NCI-H1436 (cell line): ENCODE measurements at places on chromosomes 2 and 18.
A peak's percentile ranks its signal among the peaks of the same experiment; 100 is the strongest.

DNA sequence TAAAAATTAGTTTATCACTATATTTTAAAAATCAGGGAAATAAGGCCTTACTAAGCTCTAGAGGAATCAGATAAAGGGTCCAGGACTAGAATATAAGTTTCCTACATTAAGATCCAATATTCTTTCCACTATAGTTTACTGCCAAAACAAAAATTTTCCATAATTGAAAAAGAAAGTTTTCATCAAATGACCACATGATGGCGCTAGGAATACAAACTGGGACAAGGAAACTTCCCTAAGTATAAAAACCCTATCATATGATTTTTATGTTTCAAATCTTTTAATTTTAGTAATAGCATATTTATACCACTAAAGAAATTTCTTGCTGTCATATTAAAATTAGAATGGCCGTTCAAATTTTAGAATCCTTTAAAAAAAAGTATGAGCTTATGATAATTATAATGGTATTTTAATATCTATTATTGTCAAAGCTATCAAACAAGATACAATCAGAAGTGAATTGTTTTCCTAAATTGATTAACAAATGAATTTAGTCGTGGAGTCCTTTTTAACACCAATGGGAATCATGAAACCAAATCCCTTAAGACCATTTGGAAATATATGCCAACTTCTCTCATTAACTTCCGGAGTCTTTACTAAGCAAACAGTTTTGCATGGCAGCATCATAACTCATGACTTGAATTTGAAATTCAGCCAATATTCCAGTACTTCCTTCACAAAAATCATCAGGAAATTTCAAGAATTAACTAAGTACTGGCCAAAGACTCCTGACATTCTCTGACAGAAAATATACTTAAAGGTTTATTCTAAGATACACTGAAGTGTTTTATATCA, 70.3 kb downstream of the SCN1A start:
- DNase-seq: peak; percentile 20

GRCh38 chr2:9285385-9285920, 78.8 kb downstream of the ASAP2 start:
- no peak for DNase-seq

DNA sequence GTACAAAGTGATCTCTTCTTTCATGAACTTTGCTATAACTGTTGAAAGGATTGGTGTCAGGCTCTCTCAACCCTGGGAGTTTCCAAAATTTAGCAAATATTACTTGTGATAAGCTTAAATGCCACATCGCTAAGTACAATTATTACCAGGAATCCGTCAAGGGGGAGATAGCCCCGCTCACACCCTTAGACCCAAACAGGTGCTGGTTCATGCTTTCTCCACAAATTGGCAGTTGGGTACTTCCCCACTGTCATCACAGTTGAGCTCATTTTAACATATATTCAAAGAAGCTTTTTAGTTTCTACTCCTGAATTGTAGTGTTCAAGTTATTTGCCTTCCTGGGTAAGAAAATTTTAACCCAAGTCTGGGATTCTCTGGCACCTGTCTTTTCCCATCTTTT, 29.8 kb upstream of the EPB41L5 start:
- DNase-seq: no peak

GRCh38 chr2:161415034-161415986, 787 bp upstream of the TBR1 start:
- DNase-seq: no peak

- DNase-seq: no peak
Observed at GRCh38 chr2:5328826-5329225, 363.4 kb upstream of the SOX11 start.

DNA sequence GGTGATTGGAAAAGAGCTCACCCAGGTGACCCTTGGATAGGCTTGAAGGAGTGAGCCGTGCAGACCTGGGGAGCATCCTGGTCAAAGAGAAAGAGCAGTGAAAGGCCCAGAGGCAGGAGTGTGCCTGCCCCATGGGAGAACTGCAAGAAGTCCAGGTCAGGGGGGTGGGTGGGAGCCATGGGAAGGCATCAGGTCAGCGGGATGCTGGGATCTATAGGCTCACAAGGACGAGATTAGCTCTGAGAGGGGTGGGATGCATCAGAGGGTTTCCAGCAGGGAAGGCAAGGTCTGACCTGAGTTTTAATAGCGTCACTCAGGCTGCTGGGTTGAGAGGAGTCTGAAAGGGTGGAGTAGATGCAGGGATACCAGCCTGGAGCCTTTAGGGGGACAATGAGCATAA, 158.6 kb downstream of the SMAD7 start:
- DNase-seq: no peak

DNA sequence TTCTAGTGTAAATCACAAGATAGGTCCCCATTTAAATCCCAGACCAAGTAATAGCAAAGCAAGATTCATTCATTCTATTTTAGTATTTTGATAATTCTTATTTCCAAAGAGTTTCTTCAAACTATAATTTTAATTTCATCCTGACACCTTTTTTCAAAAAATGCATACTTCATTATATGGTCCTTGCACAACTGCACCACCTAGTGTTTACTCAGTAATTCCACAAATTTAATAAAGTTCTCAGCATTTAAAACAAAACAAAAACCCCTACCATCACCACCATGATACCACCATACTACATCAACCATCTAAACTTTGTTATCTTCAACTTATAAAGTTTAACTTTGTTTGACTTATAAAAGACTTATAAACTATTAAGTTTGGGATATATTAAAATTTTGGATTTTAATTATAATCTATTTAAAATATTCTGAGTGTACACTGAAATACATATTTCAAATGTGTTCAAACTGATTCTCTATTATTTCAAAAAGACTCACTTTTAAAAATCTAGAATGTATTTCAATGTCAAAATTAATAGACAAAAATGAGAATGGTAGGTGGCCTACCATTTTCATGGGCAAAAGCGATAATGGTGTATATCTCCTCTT, 44.2 kb downstream of the WDPCP start:
- DNase-seq: no peak

DNA sequence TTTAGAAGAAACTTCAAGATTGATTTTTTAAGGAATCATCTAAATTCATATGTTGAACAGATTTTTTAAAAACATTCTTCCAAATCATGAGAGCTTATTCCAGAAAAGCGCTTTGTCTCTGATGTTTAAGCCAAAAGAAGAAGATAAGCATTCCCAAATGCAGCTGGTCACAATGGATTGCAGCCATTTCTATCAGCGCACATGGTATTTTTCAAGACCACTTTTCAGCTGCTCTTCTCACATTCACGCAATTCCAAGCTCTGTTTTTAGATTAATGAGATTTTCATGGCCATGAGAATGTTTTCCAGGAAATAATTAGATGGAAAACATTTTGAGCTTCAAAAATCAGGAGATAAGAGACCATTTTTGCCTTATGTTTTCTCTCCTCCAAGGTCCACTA, 8.7 kb downstream of the OSBPL1A start:
- no peak for DNase-seq

DNA sequence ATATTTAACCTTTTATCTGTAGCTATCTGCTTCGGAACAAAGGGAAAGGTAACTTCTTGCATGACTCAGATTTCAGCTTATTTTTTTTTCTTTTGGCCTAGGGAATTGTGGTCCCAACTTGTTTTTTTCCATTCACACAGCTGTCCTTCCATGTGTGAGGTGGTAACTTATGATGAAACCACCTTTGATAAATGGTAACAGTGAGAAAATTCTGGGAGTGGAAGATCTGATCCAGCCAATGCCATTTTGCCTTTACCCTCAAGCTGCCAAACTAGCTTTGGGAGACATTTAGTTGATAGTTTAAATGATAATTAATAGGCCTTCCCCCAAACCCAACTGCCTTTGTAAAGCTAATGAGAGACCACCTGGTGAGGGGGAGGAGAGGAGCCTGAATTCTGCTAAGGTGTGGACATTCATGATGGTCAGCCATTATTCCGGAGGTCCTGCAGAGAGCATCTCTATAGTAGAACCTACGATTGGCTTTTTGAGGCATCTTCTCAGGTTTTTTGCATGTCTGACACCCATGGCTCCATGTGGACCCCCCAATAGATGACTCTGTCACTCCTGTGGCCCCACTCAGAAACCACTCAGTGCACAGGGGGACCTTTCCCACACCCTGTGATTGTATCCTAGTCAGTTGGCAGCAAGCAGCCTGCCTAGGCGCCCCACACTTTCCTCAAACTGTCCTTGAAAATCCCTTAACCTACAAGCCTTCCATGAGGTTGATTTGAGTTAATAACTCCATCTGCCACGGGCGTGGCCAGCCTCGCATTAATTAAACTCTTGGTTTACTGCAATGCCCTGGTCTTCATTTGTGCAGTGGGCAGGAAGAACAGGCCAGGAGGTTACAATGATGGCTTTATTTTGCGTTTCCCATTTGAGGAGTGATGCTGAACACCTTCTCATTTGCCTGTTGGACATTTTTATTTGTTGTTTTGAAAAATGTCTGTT, 263.5 kb upstream of the PXDN start:
- DNase-seq: no peak

- DNase-seq: no peak
Observed at GRCh38 chr2:26203906-26204305, 31.0 kb downstream of the GAREM2 start.

DNA sequence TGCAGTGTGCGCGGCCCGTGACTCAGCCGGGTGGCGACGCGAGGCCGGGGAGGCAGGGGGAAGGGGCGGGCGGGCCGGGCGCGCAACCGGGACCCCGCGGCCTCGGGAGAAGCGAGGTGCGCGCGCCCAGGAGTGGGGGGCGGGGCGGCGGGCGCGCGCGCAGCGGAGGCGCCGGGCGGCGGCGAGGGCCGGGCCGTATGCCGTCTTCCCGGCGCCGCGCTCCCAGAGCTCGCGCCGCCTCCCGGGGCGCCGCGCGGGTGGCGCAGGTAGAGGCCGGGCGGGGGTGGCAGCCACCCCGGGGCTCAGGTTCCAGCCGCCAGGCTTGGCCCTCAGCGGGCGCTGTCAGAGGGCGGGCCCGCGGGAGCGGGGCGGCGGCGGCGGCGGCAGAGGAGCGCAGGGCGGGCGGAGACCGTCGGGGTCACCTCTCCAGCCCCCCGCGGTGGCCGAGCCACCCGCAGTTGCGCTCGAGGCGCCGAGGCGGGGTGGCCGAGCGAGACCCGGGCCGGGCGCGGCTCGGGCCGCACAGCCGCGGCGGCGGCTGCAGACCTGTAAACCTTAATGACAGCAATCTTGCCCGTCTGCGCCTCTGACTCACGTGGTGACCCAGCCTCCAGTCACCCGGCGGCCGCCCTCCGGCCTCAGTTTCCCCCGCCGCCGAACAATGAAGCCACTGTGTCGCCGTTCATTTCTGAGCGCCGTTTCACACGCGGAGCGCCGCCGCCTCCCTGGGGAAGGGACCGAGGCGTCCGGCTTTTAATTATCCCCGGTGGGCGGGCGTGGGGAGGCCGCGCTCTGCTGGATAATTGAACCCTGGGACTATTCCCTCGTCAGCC, 25.3 kb upstream of the SMAD7 start:
- DNase-seq: peak; percentile 47

- DNase-seq: no peak
Observed at GRCh38 chr2:189327879-189328847, 113.1 kb upstream of the WDR75 start.

DNA sequence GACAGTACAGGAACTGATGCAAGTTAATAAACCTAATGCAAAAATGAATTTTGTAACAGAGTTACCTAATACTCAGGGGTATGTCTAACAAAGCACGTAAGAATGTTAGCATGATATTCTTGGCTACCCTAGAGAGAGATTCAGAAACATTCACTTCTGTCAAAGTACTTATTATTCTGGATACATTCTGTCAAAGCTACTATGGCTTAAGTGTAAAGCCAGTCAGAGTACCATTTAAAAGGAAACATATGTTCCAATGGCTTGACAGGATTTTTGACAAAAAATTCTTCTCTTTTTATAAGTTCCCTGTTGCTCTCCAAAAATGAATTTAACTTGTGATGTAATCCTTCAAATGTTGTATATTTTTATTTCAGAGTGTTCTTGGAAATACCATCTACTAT, 85.5 kb downstream of the PIGN start:
- no peak for DNase-seq

GRCh38 chr2:145305889-145306288, 786.0 kb upstream of the ZEB2 start:
- DNase-seq: no peak

- no peak for DNase-seq
Observed at GRCh38 chr18:9095297-9096006, 7.0 kb upstream of the NDUFV2 start.

DNA sequence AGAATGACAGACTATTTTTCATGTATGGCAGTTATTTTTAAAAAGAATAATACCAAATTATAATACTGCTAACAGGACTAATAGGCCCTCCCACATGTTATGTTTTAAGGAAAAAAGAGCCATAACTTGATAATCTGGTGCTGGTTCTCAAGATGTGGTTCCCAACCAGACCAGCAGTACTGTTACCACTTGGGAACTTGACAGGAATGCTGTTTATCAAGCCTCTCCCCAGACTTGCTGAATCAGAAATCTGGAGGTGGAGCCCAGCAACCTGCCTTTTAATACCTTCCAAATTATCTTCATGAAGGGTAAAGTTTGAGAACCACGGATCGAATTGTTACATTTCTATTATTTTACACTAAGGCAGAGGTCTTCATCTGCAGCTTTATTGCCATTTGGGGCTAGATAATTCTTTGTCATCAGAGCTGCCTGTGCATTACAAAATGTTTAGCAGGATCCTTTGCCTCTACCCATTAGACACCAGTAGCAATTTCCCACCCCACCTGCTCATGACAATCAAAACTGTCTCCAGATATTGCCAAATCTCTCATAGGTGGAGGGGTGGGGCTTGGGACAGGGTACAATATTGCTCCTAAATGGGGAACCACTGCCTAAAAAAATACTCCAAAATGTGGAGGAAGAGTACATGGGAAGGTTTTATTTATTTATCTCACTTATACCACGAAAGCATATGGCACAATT, 629.6 kb downstream of the ARHGAP15 start:
- DNase-seq: no peak

DNA sequence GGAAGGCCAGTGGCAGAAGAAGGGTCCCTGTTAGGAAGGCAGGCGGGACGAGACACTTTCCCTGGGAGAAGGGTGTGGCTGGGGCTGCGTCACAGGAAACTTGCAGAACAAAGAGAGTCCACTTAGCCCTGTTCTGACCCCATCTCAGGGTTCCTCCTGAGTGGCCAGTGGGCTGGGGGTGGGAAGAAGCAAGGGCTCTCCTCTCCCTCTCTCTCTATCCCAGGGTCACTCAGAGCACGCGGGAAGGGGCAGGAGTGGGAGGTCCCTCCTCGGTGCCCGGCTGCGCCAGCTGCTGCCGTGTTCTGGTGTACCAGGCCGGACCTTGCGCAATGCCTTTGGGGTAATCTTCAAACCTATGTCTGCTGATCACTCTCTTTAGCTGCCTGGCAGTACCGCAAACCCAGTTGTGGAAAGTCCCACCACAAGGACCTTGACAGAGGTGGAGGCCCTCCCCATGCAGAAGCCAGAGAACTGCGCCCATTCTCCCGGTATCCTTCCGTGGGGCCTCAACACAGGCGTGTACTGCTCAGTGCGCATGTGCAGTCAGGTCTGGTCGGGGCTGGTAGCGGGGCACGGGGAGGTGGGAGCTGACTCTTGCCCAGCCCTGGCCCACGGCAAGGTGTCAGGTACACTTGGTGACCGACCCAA, 47.8 kb upstream of the ST3GAL5 start:
- no peak for DNase-seq

DNA sequence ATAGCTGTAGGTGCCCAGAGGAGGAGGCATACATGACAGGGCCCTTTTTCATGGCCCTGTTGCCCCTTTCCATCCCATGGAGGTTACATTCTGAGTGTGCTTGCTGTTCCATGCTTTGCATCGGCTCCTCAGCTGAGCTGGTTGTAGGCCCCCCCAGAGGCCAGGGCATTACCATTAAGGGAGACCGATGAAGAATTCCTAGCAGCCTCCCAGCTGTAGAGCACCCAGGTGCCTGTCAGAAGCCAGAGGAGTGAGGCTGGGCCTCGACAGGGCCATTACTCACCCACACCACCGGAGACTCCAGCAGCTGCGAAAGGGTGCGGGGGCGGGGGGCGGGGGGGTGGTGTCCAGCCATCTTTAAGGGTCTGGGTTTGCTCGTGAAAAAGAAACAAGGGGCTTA, 72.2 kb downstream of the GALNT14 start:
- no peak for DNase-seq
